ENCODE measurements at places on chromosomes 5 and 9. TPM values are rescaled to one million over a fixed set of nuclear protein-coding genes. Genes with fewer than 3 reads are reported as not detected.

DNA sequence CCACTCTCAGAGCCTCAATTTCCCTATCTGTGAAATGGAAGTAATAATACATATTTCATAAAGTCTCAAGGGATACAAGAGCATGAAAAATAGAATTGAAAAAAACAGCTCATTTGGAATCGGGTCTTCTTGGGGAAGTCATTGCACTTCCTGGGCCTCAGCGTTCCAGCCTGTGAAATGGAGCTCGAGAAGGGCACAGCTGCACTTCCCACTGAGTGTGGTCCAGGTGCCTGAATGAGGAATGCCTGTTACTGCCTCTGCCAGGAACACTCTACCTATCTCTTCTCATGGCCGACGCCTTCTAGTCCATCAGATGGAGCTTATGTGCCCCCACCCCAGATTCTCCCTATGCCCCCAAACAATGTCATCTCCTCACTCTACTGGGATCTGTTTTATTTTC, 924 bp upstream of the NEURL1B start:
- DNase-seq = no peak

DNA sequence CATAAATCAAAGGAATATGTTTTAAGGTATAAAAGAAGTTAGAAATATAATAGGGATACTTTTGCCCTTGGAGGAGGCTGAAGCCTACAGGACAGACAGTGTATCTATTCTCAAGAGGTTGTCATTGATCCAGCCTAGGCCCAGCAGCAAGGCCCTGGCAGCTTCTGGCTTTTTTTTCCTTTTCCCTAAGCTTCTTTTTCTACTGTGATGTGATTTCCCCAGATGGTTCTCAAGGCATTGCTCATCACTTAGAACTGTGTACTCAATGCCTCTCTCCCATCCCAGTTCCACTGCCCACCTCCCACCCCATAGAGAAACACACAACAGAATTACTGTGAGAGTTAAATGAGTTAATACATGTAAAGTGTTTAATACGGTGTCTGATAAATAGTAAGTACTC, 88.6 kb downstream of the SLC44A1 start:
- DNase-seq = no peak

- no peak for DNase-seq
These were observed 111.4 kb downstream of the GABBR2 start for GRCh38 chr9:98597236-98597771.

DNA sequence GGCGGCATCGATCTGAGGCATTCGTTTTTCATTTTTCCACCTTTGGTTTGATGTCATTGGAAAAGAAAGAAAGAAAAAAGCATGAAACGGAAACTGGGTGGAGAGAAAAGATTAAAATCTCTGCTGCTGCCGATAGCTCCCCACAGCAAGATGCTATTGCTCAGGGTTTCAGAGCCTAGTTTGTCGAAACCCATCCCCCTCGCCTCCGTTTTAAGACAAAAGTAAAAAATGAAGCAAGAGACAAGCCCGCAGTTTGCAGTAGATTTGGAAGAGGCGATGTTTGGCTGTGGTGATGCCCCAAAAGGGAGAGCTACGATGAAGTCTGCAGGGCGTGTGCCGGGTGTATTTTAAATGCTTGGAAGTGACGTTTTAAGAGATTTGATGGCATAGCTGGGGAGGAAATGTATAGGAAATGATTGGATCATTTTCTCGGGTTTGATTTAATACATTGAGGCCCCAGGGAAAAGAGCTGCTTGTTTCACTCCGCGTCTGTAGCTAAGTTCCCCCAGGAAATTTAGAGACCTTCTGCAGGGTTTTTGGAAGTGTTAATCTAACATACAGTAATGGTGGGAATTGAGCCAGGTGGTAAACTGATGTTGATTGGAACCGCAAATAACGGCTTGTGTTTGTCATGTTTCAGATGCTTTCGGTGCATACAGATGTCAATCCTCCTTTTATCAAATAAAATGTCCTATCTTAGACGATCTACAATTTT, 909 bp downstream of the NDFIP1 start:
- DNase-seq = no peak

The DRD1 gene
- total RNA-seq = not detected

DNA sequence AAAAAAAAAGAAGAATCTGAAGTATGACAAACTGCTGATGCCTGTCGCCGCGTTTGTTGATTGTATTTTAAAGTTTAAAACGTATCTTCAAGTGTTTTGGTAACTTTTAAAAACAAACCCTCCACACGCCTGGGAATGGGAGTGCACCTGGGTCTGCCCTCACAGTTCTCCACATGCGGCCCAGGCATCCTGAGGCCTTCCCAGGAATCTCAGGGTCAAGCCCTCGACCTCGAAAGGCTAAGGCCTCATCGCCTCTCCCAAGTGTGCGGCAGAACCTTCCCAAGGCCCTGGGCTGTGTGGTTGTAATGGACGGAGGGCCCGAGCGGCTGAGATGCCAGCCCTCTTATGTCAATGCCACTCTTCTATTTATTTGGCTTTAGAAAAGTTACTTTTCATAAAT, 94.4 kb downstream of the CAMSAP1 start:
- DNase-seq = no peak

DNA sequence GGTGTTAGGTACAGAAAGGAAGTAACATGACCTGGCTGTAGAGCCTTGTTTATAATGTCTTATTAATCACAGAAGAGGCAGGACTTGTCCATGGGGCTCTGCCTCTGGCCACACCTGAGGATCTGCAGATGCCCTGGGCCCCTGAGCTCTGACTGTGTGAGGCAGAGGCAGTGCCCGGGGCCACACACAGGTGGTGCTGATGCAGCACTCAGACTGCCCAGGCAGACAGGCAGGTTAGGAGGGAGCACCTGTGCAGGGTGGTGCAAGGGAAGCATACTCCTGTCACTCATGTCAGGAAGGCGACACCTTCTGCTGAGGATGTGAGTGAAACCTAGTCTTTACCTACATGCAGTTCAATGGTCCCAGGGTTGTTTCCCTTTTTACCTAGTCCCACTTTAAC, 88.7 kb downstream of the CFAP90 start:
- DNase-seq = no peak

DNA sequence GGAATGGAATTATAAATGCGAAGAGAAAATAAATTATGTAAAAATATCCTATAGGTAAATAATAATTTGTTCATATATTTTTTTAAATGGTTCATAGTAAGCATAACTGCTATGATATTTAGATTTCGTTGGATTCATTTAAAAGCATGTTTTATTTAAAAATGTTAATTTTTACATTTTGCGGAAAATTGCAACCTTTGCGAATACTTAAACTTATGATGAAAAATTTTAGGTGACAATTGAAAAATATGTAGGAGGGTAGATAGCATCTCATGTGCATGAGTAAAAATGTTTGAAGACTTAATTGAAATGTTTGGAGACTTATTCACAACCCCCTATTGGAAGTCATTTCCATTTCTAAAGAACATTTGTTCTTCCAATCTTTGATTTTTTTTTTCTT, 4.1 kb upstream of the FEM1C start:
- DNase-seq = no peak

DNA sequence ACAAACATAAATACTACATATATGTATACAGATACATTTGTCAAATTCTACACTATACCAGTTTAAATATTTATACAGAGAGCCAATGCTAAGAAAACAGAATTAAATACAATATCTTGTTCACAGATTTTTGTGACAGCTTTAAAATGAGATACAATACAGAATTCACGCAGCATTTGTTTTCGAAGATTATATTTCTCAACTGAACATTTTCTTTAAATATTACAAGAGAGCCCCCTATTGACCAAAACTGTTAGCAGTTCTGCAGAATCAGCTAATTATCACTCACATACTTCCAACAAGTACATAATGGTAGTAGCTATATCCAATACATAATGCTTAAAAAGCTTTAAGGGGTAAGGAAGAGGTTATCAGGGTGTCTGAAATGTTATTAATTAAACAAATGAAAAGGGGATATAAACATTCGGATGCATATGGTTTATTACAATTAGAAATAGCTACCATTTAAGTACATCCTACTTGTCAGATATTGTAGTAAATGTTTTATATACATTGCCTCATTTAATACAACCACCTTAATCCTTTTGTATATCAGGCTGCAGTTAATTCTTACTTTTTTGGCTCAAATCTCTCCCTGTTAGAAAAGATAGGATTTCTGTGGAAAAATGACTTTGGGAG, 31.7 kb downstream of the ZDHHC21 start:
- DNase-seq = no peak

- DNase-seq = no peak
These were observed 39.4 kb downstream of the BICD2 start for GRCh38 chr9:92725266-92725545.

The CNTRL gene
- total RNA-seq = 3.1 TPM

GRCh38 chr5:129441096-129441495, 19.0 kb upstream of the ADAMTS19 start:
- no peak for DNase-seq

- no peak for DNase-seq
These were observed 104.7 kb upstream of the ISL1 start for GRCh38 chr5:51278539-51278938.

The S100Z gene
- not detected for total RNA-seq

DNA sequence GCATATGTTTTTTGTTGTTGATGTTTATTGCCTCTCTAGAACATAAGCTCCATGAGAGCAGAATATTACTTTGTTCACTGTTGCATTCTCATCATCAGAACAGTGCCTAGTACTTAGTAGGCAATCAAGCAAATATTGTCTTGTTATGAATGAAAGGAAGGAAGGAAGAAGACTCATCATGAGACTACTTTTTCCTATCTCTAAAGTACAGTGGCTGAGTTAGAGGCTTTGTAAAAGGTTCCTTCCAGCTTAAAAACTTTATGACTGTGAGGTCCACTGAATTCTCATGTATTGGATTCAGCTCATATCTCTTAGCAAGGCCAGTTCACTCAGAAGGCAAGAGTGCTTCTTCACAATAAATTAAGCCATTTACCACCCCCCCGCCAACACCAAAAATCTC, 171.8 kb upstream of the NR3C1 start:
- DNase-seq = no peak

The SPINK6 gene
- total RNA-seq = not detected

DNA sequence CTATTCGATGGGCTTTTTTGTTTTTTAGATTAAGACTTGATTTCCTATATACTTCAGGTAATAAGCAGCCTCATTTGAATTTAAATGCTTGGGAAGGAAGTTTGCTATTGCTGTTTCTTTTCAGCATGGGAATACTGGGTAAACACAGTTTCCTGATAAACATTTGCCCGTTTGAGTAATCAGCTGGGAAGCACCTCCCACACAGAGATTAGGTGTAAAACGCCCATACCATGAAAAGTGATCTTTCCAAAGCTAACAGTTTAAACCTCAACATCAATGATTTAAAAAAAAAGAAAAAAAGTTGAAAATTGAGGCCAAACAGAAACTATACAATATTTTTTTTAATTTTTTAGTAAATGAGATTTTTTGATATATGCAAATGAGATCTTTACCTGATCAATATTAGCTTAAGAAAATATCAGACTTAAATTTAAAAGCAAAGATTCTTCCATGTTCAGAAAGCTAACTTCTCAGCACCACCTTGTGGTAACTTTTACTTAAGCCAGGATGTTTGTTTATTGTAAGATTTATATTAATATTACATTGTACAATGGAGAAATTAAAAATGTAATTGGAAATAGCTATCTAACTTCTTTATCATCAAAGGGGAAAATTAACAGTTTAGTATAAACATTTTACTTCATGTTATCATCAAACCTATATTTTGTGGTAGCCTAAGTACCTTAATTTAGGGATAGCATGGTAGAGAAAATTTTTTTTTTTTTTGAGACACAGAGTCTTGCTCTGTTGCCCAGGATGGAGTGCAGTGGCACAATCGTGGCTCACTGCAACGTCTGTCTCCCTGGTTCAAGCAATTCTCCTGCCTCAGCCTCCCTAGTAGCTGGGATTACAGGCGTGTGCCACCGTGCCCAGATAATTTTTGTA, 39.8 kb downstream of the F2RL2 start:
- no peak for DNase-seq

The PHF24 gene
- 0.06 TPM for total RNA-seq

DNA sequence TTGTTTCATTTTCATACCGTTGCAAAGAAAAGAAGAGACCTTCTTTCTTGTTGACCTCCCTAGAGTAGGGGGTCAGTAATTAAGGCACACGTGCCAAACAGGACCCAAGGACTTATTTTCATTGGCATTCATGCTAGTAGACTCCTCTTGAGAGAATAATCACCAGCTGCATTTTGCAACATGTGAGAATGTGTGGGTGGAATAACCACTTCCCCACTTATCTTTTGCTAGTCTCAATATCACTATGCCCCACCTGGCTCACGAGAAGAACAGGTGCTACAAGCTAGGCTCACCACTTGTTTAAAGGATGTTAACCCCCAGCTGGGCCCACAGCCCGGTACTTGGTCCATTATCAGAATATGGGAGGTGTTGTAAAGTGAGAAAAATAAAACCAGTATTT, 460.7 kb upstream of the MEF2C start:
- DNase-seq = no peak

DNA sequence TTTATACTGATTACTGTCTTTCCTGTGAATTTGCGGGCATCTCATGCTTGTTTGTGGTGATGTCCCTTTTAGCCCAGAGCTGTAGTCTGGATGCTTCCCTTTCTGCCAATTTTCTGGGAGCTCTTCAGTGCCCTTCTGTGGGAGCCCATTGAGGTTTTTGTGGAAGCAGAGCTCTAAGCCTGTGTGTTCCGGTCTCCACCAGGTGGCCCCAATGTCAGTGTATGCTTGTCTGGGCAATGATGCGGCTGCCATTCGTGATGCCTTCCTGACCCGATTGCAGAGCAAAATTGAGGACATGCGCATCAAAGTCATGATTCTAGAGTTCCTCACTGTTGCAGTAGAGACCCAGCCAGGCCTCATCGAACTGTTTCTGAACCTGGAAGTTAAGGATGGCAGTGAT, 35.1 kb downstream of the SH3GLB2 start:
- no peak for DNase-seq

The TEX48 gene
- total RNA-seq = not detected

The HAVCR2 gene
- 4.0 TPM for total RNA-seq

GRCh38 chr9:95070549-95071021, 246.9 kb downstream of the FANCC start:
- no peak for DNase-seq

DNA sequence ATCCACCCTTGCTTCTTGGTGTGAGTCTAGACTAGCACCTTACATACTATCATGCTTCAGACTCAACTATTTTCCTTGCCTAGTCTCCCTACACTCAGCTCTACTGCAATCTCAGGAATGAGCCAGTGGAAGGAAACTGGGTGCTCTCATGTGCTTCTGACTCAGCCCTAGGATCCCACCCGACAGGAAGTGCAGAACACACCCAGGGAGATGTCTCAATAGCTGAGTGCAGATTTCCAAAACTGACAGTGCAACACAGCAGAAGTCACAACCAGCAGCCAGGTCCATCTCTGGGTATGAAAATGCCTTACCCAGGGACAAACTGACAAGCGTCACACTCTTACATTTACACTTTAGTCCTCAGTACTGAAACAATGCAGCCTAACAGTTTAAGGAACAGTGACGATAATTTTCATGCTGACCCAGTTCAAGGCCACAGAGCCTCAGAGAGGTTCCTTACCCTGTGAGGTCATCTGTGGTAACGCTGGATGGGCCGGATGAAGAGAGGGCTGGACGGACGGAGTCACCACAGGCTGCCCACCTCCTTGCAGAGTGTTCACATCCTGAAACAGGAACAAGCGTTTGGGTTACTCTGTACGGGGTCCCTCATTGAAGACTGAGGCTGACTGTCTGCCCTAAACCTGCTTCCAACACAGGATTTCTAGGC, 33.0 kb downstream of the FKBP15 start:
- peak; percentile 45 for DNase-seq

All from right lobe of liver (tissue), 6 donors.